ENCODE measurements at places on chromosomes 2 and 18.
A peak's percentile ranks its signal among the peaks of the same experiment; 100 is the strongest.

DNA sequence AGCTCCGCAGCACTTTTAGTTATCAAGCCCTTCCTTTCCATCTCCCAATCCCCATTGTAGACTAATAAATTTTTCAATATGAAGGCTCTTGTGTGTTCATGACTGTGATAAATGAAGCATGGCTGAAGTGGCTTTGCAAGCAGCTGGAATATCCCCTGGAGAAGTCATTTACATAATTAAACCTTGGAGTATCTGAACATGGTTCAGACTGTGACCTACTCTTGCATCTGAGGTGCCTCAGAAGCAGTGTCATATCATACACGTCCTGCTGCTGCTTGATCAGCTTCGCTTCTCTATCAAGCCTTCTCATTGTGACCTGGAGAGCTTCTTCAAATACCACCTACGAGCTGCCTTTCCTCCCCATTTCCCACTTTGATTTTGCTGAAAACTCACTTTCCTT lies 48.4 kb upstream of the ZNF397 start:
- DNase-seq, result no peak

DNA sequence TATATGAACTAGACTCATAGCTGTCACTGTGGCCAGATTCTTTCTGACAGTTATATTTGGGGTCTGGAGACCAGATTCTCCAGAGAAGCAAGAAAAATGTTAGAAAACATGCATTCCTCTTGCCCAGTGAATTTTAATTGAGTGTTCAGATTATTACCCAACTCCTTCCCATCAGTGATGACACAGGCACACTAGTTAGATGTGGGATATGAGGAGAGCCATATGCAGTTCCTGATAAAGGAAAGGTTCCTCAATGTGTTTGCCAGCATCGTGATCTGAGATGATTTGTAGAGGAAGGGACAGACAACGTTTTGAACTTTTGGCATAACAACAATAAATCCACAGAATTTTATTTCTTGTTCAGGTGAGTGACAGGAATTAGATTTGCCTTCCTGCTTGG lies 308.6 kb downstream of the PIEZO2 start:
- no peak for DNase-seq

- DNase-seq, result no peak
Observed at GRCh38 chr2:58377181-58377580, 136.1 kb upstream of the FANCL start.

GRCh38 chr2:12074126-12074844 lies 327.9 kb downstream of the LPIN1 start:
- DNase-seq, result no peak

- DNase-seq, result no peak
Observed at GRCh38 chr2:178478130-178478438, 316 bp downstream of the FKBP7 start.

DNA sequence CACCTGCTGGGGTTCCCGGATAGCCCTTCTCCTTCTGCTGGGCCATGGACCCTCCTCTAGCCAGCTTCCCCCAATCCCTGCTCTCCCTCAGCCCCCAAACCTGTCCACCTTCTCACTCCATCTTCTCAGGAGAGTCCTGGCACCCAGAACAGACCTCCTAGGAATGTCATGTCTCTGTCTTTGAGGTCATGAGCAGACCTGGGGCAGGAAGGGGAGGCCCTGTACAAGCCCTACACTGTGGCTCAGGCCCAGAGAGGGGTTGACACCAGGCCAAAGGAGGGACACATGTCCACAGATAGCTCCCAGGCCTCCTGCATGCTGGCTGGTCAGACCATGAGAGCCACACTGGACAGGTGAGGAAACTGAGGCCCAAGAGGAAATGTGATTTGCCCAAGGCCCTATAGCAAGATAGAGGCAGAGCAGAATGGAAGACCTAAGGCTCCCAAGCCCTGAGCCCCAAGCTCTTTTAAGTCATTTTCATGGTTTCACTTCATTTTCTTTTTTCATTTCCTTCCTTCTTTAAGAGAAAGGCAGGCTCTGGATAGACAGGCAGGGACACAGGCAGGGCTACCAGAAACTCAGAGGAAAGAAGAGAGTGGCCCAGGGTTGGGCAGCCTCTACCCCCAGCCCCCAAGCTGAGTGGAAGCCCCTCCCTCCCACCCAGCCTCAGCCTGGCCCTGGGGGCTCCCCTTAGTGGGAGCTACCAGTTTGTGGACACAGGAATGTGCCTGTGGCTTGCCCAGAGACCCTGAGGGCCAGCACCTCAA lies 159.7 kb downstream of the SMAD7 start:
- no peak for DNase-seq

DNA sequence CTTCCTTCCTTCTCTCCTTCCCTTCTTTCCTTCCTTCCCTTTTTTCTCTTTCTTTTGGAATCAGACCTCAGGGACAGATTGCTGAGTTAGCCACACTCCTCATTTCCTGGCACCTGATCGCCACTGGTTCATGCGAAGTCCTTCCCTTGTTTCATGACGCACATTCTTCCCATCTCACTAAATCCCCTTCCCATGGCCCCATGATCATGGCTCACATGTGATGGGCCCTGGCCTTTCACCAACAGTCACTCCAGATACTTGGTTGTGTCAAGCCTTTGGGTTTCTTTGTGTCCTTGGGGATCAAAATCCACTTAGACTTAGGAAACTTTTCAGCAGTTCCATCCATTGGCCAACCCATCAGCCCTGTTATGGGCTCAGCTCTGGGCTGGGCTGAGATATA lies 23.8 kb upstream of the ASPRV1 start:
- DNase-seq, result no peak

DNA sequence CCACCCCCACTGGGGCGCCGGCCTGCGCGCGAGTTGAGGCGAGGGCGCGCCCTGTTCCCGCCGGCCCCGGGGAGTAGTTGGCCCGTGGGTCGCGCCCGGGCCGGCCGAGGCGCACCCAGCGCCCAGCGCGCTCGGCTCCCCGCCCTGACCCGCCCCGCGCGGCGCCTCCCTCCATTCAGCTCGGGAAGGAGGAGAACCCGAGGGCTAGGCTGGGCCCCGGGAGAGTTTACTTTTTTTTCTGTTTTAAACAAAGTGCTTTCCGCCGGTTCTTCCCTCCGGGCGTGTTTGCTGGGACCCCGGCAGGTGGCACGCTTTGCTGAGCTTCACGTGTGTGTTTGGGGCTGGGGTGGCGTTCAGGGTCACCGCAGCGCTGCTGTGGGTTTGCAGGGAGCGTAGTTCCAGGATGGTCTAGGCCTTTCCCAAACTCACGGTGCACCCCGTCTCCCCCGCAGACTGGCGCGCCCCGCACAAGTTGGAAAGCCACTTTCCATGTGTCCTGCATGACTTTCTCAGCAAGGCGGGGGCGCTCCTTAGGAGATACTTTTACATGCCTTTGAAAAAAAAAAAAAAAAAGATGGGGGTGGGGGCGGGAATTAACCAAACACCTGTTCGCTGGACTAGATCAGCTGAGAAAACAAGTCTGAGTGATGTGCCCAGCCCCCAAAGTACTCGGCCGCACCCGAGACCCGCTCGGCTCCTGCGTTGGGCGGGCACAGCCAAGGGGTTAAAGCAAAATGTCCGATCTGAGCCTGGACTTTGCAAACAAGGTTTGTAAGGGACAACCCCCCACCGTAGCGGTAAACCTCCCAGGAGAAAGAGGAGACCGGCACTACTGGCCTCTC lies 825 bp downstream of the ITGA6 start:
- DNase-seq, result peak; percentile 19

DNA sequence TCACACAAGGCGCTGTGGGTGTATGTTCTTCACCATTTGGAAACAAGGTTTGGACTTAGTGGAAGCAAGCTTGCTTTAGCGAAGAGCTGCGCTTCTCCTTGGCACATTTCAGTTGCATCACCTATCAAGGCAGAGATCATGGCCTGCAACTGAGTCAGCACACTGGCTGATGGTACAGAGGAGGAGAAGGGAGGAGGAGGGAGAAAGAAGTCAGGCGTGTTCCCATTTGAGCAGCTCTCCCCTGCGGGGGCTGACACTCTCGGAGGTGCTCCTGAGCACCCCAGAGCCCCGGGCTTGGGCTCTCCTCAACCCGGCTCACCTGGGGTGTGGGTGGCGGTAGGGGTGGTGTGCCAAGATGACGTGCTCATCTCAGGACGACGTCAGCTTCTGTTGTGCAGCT lies 6.0 kb upstream of the SERPINB5 start:
- no peak for DNase-seq

GRCh38 chr2:31347319-31347718 lies 67.2 kb downstream of the XDH start:
- DNase-seq, result no peak

DNA sequence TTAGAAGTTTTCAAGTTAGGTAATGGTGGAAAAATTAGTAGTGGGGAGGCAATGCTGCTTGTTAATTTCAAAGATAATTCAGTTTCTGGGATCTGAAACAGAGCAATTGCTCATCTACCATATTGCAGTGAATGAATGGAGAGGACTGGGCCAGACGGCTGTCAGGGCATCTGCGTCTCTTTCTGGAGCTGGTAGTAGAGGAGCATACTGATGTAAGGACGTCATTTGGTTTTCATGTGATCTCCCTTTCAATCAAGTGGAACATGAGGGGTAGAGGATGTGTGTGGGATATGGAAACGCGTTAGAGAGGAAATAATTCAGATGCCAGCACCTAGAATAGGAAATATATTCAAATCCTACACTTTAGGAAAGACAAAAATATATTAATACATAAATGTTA lies 490.3 kb downstream of the ADCYAP1 start:
- DNase-seq, result no peak

GRCh38 chr2:32227492-32227891 lies 37.2 kb downstream of the NLRC4 start:
- DNase-seq, result no peak

DNA sequence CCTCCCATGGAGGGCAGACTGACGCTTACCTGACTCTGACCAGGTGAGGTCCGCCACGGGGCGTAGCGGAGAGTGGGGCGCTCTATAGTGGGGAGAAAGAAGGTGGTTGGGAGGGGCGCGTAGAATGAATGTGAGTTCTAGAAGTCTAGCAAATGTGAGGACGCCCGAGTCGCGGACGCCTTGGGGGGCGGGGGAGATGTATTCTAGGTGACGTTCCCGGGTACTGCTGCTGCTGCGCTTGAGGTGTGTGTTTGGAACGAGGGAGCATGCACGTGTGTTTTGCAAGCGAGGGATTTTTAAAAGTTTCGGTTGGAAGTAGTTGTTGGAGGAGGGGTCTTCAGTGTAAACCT lies 758 bp downstream of the RIF1 start:
- DNase-seq, result no peak

GRCh38 chr2:186887107-186888090 lies 38.4 kb upstream of the ZSWIM2 start:
- no peak for DNase-seq

- no peak for DNase-seq
Observed at GRCh38 chr2:223779877-223780276, 57.5 kb downstream of the AP1S3 start.

DNA sequence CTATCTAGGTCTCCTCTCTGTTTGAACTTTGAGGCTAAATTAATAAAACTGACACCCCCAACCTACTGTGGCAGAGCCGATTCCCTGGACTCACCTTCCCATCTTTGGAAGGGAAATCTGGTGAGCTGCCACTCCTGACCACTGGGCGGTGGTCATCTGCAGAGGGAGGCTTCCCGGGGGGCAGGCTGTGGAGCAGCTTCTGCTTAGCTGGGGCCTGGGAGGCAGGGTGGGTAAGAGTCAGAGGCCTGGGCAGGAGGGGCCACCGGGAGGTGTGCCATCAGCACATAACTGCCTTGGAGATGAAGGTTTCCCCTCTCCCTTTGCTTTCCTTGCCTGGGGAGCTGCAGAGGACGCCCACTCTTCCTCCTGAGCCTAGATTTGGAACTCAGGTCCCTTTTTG lies 2.3 kb upstream of the NPPC start:
- DNase-seq, result no peak

GRCh38 chr2:218396688-218397462 lies 2.8 kb upstream of the CTDSP1 start:
- peak; percentile 84 for DNase-seq

DNA sequence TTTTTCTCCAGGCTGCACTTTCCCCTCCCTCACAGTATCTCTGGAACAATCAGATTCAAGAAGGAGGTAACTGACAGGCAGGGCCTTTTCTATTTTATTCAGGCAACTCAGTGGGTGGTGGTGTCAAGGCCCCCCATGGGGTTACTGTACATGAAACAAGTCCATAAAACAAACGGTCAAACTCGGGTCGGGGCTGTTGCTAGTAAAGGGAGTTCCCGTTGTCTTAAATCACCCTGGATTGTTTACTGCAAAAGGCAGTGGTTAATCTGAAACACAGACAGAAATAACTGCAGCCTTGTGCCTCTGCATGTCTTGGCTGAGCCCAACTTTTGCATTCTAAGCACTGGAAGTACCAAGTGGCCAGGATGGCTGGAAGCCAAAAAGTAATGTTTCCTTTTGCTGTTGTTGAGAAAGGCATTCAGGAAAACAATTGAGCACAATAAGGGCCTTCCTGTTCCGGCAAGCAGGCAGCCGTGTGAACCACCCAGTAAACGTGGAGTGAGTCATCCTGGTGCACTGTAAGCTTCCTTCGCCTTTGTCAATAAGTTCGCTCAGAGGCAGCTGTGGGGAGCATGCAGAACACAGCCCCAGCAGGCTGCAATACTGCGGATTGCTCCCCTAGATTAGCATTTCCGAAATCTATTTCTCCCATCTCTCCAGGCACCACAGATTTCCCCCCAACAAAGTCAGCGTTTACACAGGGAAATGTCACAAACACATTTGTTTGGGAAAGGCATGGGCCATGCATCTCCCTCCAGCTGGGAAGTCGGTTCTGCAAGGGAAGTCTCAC lies 149.6 kb downstream of the IRS1 start:
- DNase-seq, result peak; percentile 71

GRCh38 chr18:56775701-56776100 lies 124.5 kb downstream of the WDR7 start:
- DNase-seq, result no peak

DNA sequence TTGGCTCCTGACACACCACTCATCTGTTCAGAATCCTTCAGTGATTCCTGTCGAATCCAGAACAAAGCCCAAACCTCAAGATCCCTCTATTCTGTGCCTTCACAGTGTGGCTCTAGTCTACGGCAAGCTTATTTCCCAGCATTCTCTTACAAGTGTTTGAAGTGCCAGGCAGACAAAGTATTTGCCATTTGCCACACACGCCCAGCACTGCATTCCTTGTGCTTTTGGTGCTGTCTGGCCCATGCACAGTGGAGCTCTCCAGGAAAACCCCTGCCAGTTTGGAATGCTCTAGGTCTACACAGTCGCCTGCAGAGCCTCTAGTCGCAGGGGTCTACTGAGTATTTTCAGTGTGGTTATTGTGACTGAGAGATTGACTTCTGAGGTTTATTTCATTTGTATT lies 258.6 kb upstream of the RAB12 start:
- DNase-seq, result no peak

- DNase-seq, result no peak
Observed at GRCh38 chr2:178211943-178212342, 17.6 kb downstream of the OSBPL6 start.
